Stimulated activated effector memory CD8-positive, alpha-beta T cell treated with anti-CD3 and anti-CD28 coated beads, Interleukin-12 subunit alpha, Interleukin-12 subunit beta, amount 100 ng/mL, for 72 hours (primary cell): ENCODE measurements at places on chromosomes 7 and 10.

DNA sequence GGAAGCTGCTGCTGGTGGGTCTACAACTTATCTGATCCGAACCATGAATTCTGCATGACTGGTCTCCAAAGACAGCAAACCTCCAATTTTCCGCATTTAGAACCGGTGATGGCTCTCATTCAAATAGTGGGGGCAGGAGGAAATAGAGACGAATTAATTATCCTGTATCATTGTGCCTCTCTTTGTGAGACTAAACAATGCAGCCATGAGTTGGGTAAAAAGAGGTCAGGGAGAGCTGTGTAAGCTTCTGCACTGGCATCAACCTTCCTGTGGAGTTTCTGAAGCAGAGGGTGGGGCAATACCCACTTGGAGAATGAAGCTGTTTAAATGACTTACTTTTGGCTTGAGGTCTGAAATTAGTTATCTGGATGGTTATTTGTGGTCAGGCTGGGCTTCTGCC is 266.4 kb downstream of the SORCS3 start:
- no peak for DNase-seq

DNA sequence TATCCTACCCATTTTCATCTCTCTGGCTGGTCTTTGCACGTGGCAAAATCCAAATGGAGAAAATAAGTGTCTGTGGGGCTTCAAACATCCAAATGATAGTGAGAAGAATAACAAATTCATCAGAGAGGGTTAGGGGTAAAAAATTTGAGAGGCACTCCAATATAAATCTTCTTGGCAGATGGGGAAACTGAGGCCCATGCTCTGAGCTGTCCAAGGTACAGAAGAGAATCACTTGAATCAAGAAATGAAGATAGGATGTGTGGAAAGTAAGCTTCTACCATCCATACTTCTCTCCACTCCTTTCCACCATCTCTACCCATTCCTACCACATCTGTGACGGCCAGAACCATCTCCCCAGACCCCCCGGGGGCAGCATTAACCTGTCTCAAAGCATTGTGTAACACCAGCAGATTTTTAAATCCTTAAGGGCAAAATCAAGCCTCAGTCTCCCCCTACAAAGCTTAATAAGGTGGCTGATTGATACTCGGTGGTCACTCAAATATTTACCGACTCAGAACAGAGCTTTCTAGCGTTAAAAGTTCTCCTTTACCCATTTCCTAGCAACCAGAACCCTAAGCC is 818 bp downstream of the GOT1 start:
- DNase-seq, result no peak

DNA sequence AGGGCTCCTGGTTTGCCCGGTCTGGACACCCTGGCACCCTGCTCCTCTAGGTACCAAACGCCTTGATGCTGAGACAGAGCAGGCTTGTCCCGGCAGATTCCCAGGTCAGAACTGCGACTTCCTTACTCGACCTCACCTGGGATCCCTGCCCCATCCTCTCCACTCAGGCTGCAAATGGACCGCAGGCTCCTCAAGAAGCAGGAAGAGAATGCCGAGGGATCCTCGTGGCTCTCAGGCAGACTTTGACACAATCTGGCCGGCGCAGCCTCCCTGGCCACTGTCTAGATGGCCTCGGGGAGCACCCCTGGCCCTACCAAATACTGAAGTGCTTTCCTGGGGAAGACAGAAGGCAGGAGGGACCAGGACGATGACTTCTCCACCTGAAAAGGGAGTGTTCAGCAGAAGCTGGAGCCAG is 421 bp upstream of the NODAL start:
- no peak for DNase-seq

GRCh38 chr10:106609470-106610266 is 554.8 kb downstream of the SORCS1 start:
- no peak for DNase-seq

- no peak for DNase-seq
Measured at GRCh38 chr7:7178906-7179305, 3.4 kb upstream of the C1GALT1 start.

DNA sequence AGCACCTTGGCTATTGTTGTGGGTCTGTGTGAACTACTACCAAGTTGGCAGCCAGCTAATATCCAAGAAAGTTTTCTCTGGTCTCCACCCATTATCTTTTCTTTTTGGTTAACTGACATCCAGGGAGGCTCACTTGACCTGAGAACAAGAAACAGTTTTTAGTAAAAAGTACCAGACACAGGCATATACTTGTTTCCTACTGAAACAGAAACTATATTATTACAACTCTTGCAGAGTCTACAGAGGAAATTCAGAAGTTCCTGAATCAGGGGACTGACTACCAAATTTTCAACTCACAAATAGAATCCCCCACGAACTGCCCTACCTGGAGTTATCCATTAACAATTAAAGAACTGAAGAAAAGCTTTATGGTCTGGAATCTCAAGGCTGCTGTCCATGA is 168.9 kb downstream of the KCND2 start:
- DNase-seq, result no peak

DNA sequence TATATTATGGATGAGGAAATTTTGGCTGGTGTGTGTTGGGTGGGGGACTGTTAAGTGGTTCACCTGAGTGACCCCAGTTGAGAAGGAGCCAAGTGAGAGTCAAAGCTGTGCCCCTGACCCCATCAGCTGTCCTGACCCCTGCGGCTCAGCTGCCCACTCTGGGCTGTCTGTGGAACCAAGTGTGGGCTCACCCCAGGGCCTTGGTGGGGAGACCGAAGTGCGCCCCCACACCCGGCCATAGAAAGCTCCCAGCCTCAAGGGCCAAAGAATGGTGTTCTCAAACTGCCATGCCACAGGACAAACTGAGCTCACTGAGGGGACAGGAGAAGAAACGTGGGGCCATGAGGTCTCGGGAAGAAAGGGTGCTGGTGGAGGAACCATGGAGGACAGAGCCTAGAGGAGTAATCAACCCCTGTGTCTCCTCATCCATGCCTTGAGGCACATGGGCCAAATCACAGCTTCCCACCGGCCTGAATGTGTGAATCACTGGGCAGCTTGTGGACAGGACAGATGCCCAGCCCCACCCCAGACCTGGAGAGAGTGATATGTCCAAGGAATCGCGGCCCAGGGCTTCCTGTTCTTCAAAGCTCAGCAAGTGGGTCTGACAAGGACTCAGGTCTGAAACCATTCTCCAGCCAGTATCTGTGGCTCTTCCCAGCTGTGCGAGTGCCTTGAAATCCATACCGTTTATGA is 86.2 kb upstream of the CACUL1 start:
- no peak for DNase-seq

DNA sequence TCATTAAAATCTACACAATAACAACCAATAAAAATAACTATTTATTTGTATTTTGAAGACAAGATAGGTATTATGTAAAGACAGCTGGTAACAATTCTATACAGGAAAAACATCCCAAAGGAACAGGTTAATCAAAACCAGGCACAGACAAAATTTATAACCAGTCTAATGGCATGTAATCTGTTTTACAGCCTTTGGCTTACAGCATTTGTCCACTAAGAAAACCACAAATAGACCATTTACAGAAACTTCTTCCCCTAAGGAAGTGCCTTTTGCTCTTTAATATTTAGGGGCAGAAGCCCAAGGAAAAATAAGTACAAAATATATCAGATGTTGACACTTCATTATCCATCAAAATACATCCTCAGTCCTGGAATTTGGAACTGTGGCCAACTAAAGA is 65.0 kb downstream of the SVIL start:
- no peak for DNase-seq

DNA sequence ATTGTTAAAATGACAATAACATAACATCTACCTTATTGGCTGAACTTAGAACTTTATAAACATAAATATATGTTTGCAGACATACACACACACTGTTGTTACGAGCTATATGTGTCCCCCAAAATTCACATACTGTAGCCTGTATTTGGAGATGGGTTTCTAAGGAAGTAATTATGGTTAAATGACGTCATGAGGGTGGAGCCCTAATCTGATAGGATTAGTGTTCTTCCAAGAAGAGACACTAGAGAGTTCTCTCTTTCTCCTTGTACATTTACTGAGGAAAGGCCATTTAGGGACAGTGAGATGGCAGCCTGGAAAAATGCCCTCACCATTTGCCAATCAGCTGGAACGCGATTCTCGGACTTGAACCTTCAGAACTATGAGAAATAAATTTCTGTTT is 211.7 kb downstream of the SUGCT start:
- DNase-seq, result no peak
